Stimulated activated CD8-positive, alpha-beta memory T cell treated with anti-CD3 and anti-CD28 coated beads, Interleukin-15, amount 100 ng/mL, for 24 hours (primary cell): ENCODE measurements at places on chromosomes 3 and 15.

DNA sequence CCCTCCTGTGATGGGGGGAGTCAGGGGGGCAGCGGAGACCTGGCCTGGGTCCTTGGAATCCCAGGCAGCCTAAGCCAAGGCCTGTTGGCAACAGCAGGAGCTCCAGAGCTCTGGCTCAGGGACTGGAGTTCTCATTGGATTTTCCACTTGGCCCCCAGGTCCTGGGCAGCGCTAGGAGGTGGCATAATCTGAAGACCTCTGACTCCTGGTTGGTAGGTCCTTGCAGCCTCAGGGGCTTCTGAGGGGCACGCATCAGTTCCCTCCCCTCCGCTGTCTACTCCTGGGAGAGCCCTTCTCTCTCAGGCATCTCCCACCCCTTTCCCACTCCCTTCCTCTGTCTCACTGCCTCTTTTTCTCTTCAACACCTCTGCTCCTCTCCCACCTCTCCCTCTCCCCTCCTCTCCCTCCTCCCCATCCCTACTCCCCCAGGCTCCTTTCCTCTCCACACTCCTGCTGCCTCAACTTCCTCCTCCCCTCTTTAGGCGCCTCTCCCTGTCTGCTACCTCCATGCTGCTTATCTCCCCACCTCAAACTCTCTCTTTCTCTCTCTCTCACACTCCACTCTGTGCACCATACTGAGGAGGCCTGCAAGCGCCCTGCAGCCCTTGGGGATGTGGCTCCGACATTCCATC is 41.1 kb upstream of the SLC6A1 start:
- no peak for DNase-seq

GRCh38 chr3:66456711-66457173 is 44.1 kb downstream of the LRIG1 start:
- no peak for DNase-seq

DNA sequence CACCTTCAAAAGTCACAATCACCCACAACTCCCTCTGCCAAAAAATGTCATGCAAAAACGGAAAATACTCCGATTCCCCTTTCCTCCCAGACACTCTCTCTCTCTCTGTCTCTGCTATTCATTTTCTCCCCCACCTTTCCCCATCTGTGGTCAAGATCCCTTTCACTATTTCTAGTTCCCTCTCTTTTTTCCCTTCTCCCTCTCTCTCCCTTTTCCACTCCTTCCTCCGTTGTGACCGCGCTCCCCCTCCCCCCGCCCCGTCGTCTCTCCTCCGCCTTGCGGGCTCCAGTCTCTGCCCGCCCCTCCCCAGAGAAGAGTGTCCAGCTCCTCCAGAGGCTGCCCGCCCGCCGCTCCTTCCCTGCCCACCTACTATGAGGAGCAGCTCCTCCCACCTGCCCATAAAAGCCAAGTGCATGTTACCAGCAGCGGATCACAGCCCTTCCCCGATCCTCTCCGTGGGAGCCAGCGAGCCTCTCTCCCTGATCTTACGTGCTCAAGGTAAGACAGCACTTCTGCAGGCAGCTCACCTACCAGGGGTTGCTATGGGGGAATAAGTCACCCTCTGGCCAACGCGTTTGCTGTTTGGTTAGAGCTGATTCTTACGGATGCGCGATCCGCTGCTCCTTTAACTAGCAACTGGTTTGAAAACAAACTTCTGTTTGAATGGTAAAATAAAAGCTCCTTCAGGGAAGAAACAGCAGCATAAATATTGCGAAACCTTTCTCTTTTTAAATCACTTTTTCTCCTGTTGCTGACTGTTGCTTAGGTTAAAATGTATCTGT is at the start of gene COL8A1:
Gene COL8A1, plus strand, starts transcription at position 428 of the 782 bp plus-strand sequence. CDS start 152,089 bp downstream, outside the sequence.
- no peak for DNase-seq

- DNase-seq, result no peak
Measured at GRCh38 chr3:139687431-139687830, 9.7 kb upstream of the NMNAT3 start.

DNA sequence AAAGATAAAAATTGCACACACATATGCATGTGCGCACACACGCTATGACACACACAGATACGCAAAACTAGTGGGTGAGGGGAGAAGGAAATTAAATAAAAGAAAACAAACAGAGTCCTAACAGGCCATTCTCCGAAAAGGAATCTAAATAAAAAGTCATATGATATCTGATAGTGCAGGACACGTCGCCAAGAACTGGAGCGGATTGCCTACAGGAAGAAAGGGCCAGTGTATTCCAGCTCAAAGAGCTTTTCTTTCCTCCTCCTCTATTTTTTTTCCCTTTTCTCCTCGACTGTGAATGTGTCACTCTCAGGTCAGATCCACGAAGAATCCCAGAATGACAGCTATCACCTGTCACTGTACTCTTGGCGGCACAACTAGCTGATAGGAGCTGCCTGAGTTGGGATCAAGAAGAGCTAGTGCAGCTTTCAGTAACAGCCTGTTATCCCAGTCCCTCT is 157.8 kb downstream of the TIGIT start:
- DNase-seq, result no peak

DNA sequence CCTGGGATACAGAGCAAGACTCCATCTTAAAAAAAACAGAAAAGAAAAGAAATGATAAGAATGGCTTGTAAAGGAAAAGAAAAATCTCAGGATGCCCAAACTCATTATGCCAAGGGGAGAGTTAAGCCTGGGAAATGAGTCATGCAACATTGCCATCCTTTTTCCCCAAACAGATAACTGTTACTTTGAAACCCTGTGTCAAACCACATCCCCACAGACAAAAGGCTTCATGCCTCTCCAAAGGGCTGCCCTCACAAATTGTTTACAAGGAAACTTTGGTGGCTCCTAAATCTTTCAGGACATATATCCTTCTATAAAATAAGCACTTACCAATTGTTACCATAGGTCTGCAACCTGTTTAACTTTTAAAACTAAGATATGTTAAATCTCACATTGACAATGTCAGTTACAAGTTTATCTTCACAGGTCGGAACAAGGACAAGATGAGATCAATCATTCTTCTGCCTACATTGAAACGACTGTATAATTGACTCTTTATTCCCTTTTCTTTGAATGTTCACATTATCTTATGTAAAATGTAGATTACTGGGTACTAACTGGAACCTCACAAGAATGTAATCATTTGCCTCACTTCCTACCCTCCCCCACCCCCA is 18.6 kb upstream of the SENP7 start:
- no peak for DNase-seq

DNA sequence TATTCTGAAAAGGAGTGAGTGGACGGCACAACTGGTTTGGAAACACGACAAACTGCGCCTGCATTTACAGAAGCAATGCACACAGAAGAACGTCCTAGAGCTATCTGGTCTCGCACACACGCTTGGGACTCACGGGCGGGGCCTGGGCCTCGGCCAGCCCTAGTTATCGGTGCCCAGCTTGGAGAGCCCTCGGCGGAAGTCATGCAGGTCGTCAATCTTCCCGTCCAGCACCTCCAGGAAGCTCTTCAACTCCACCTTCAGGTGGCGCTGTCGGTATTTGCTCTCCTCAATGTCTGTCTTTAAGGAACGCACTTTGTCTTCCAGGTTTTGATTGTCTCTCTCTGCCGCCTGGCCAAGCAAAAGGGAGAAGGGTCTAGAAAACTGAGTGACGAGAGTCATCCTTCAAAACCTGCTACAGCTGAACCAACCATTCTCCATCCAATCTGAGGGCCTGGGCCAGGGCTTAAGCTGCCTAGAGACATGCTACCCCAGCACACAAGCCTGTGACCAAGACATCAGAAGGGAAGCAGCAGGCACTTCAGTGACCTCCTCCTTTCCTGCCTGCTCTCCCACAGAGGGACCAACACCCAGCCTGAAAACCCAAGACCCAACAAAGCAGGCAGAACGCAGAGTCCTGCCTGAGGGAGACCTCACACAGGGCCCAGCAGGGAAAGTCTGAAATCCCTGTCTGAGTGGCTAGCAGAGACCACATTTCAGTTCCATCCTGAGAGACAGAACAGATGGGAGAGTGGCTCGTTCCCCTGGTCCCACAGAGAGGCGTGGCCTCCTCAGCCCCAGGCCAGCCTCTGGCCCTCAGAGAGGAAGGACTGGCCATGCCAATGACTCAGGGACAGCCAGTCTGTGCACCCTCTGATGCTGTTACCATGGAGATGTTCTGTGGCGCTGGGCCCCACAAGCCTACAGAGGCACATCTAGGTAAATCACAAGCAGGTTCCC is 40.4 kb downstream of the WHAMM start:
- no peak for DNase-seq

DNA sequence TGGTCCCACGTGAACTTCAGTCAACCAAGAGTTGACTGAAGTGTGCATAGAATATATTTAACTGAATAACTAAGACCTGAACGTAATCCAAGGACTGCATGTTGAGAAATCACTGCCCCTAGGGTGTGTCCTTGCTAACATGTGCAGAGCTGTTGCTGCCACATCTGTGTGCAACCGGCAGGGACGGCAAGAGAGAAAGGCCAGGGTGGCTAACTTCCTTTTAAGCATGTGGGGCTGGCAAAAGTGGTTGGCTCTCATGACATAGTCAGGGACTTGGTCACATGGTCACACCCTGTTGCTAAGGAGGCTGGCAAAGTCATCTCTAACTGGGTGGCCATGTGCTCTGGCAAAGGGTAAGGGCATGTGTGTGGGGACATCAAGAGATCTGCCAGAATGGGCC is 52.4 kb downstream of the GASK1A start:
- no peak for DNase-seq

GRCh38 chr15:57470543-57470942 is 94.2 kb downstream of the CGNL1 start:
- no peak for DNase-seq

- DNase-seq, result no peak
Measured at GRCh38 chr3:183244219-183244618, 8.8 kb upstream of the B3GNT5 start.

DNA sequence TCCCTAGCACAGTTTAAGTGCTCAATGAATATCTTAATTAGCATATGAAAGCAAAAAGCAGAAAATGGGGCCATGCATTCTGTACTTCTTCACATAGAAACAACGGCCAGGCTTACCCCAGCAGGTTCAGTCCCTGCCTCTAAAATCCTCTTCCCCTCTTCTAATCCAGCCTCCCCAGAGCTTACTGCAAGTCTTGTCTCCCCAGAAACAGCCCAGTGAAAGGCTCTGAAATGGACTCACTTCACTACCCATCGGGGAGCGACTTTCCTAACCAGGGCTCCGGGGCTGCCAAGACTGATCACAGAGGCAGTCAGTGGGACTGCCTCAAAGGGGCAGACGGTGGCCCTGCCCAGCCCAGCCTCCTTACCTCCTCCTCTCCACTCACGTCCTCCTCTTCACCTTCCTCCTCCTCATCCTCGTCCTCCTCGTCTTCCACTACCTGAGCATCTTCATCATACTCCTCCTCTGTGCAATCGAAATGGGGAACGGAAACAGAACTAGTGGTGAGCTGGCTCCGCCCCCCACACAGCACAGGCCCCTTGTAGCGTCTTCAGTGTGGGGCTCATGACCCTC is 38.0 kb downstream of the ANP32A start:
- DNase-seq, result no peak

GRCh38 chr15:83378921-83379578 is 68.1 kb upstream of the SH3GL3 start:
- DNase-seq, result no peak

DNA sequence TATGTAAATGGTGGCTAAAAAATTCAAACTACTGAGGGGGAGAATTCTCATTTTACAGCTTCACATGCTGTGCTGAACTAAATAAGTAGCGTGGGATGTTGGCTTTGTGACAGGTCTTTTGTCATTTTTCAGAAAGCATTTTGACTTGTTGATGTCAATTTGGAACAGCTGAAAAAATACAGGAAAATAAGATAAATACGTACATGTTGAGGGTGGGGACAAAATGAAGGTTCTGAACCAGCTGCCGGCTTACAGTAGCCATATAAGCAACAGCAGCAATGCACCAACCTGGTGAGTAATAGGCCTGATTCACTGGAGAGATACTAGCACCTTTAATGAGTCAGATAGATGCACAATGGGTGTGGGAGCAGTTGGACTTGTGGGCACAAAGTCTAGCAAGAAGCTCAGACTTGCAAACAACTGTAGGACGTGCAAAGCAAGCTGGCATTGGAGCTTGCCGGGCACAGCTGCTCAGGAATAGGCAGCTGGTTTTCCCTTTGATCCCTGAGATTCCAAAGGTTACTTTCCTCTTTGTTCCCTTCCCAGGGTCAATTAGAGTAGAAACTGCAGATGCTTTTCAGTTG is 12.9 kb downstream of the B3GNT5 start:
- DNase-seq, result no peak

DNA sequence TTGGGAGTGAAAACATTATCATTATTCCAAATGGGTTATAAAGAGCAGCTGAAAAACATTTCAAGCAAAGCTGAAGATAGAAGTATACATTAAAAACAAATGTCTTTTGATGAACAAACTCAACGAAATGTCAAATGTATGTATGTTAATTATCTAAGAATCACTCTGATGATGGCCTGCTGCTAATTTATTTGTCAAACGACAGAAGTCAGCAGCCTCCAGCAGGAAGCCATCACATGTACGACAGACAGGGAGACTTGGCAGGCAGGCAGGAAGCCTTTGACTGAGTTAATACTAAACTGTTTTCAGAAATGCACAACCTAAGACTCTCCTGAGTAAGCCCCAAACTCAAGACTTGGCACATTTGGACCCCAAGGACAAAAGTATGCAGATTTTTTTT is 491.1 kb downstream of the ZNF385D start:
- no peak for DNase-seq
